ENCODE measurements at places on chromosomes 1 and 21. TPM values are rescaled to one million over a fixed set of nuclear protein-coding genes. Genes with fewer than 3 reads are reported as not detected.

The ATP6V1G3 gene
- polyA plus RNA-seq = not detected

The SYTL1 gene
- 12.3 TPM for polyA plus RNA-seq

The HFM1 gene
- polyA plus RNA-seq = 1.5 TPM

The SMCP gene
- not detected for polyA plus RNA-seq

- DNase-seq = peak; percentile 71
These were observed 34.1 kb upstream of the BTG2 start for GRCh38 chr1:203271018-203271743.

DNA sequence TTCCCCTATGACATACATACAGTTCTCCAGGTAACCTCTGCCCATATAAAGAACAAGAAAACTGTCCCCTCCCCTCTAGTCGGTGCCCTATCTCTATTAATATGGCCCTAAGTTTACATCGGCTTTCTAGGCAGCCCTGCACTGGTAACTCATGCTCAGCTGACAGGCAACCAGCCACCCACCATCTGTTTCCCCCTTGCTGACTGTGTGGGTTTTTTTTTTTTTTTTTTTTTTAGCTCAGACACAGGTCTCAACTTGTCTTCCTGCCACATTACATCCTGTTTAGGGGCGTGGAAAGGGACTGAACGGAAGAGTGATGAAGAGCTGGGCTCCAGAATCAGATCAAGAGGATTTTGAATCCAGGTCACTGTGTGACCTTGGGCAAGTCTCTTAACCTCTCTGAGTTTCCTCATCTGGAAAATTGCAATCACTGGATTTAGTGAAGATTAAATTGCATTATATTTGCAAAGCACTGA, 14.0 kb downstream of the LAPTM5 start:
- DNase-seq = no peak

DNA sequence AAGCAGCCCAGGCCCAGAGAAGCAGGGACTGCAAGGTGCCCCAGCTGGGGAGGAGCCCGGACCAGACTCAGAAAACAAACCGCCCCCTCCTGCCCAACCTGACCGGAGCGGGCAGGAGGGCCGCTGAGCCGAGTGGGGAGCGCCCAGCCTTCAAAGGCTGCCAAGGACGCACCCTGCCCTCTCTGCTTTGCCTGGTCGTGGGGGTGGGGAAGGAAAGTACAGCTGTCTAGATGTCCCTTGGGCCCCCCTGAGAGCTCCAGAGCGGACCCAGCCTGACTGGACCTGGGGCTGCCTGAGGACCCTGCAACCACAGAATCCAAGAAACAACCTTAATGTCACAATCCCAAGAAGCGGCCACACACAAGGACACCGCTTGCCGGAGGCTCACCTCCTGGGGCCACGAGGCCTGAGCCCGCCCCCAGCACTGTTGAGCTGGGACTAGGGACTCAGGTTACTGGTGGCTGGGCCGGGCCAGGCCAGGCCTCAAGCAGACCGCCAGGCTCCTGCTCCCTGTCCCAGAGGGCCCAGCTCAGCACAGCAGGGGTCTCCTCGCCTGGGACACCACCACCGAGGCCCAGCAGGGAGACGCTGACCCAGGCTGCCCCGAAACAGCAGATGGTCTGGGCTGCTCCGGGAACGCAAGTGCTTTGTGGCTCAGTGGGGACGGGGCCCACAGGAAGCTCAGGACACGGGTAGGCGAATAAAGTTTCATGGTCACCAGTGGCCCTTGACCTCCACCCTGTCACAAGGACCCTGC, 1.4 kb downstream of the DVL1 start:
- DNase-seq = no peak

DNA sequence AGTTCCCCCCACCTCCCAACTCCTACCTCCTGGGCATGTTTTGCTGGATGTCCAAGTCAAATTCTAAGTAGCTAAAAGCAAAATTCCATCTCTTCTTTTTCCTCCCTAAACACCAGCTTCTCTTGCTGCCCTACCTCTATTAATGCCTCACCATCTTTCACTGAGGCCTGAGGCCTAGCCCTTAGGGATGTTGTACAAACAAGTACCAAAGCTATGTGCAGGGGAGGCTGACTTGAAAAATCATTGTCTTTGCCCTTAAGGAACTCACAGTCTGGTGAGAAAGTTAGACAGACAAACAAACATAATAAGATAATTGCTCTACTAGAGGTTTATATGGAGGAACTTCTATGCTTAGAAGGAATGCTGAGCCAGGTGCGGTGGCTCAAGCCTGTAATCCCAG, 25.3 kb upstream of the SYNC start:
- no peak for DNase-seq

GRCh38 chr21:35222541-35222941, 173.4 kb upstream of the RUNX1 start:
- DNase-seq = no peak

DNA sequence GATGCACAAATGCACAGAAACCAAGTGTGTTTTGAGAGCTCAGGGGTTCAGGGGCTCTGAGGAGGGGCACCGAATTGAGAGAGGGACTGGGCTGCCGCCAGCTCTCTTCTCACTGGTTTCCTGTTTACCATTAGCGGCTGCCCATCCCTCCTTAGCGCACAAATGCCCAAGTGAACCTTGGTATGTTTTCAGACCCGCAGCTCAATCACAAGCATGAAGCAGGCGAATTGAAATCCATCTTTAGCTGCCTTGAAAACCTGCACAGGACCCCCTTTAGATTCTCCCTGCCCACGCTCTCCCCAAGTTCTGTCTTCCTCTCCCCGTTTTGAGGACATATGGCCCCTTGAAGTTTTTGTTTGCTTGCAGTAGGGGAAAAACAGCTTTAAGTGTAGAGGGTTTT, 61.1 kb upstream of the ACOT11 start:
- DNase-seq = no peak

DNA sequence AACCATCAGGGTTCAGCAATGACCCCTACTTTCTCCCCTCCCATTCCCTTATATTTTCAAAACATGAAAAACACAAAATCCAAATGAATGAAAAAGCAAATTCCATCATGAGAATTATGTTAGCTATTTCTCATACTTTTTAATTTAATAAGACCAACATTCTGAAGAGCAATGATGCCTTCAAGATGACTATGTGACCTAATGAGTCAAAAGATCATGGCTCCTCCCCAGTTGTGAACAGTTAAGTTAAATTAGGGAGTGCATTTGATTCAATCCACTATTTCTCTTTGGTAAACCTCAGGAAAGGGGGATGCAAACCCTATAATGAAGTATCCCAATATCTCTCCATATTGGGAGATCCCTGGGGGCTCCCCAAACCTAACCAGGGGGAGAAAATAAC, 36.5 kb downstream of the PUM1 start:
- DNase-seq = no peak

DNA sequence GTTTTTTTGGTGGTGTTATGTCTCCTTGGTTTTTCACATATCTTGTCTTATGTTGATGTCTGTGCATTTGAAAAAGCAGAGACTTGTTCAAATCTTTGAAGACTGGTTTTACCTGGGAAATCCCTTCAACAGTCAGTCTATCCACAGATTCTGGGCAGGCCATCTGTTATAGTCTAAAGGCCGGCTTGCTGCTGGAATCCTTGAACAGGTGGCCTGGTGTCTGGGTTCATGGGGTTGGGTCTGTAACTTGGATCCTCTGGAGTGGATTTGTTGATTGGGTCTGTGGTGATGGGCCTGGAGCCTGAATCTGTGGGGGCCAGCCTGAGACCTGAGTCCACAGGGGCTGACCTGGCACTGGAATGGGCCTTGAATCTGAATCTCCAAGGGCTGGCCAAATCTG, 12.2 kb downstream of the LORICRIN start:
- no peak for DNase-seq

- no peak for DNase-seq
These were observed 87.8 kb downstream of the NAV1 start for GRCh38 chr1:201626629-201627275.

- no peak for DNase-seq
These were observed 7.9 kb downstream of the CD53 start for GRCh38 chr1:110880708-110881374.

- peak; percentile 10 for DNase-seq
These were observed 29.8 kb upstream of the LRRC38 start for GRCh38 chr1:13543451-13544220.

DNA sequence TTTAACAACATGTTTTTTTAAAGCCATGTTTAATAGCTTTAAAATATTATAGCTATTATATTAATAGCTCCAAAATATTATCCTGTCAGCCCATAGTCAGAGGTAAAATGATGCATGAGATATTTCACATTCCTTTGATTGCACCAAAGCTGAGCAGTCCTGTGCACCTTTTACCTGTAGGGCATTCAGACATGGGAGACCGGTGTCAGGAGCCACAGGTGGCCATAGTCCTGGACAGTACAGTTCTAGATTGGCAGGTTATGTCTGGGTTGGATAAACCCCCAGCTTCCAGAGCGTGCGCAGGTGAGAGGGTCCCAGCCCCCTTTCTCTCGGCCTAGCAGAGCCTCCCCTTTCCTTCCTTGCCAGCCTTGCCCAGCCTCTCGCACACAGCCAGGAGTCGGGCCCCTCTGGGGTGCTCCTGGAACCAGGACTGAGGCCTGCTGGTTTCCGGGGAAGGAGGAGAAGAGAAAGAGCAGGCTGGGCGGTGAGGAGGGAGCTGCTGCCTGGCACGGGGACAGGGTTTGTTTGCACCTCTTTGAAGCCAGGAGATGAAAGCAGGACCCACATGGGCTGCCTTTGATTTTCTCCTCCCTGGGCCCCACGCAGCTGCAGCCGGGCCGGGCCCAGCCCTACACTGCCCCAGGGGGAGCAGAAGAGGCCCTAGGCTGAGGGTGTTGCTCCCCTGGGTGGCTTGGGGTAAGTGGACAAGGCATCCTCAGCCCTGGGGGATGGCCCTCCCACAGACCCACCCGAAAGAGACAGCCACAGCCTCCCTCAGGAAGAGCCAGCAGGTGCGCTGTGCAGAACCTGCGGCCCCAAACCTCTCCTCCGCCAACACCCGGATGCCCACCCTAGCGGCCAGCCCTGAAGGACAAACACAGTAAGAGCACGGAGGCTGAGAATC, 75.2 kb upstream of the TARDBP start:
- peak; percentile 35 for DNase-seq

- no peak for DNase-seq
These were observed 31.1 kb upstream of the IKBKE start for GRCh38 chr1:206439205-206439604.

DNA sequence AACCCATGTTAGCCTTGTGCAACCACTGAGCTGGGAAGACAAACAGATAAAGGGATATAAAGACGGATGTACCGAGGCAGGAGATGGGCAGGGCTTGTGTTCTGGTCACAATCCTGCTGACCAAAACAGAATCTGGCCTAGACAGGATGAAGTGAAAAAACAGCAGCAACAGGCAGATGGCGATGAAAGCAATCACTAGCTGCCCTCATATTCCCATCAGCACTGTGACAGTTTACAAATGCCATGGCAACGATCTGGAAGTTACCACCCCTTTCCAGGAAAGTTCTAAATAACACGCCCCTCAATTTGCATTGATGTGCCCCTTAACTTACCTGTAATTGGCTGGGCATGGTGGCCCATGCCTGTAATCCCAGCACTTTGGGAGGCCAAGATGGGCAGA, 40.6 kb upstream of the CD46 start:
- DNase-seq = peak; percentile 77

DNA sequence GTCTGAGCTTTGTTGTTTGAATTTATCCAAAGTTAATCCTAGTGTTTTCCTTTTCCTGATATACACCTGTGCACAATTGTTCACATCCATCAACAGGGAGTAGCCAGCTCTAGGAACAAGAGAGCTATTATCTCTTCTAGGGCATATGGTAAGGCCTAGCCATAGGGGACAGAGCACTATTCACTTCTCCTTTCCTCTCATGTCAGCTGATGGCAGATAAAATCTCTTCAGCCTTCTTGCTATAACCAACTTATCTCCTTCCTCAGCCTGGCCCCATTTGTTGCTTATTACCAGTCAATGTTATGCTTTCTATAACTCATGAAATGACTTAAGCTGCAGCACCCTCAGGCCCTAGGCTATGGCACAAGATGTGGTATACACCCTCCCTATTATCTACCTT, 38.9 kb downstream of the PATJ start:
- no peak for DNase-seq
